ENCODE measurements at places on chromosomes 11 and 22. TPM values are rescaled to one million over a fixed set of nuclear protein-coding genes. Genes with fewer than 3 reads are reported as not detected.

The BRSK2 gene
- total RNA-seq, result 6.8 TPM

The FIBIN gene
- not detected for total RNA-seq

The OR51E2 gene
- total RNA-seq, result not detected

The HEPHL1 gene
- not detected for total RNA-seq

The LSP1 gene
- 1.8 TPM for total RNA-seq

The TMEM45B gene
- not detected for total RNA-seq

The KRTAP5-1 gene
- total RNA-seq, result not detected

The ADAMTS15 gene
- 11.0 TPM for total RNA-seq

The YDJC gene
- total RNA-seq, result 53.6 TPM

The BSX gene
- total RNA-seq, result not detected

The B4GAT1 gene
- total RNA-seq, result 18.1 TPM

The SCGB1D2 gene
- total RNA-seq, result not detected

The NRIP3 gene
- 1.1 TPM for total RNA-seq

The C11orf91 gene
- total RNA-seq, result 1.0 TPM

The OOSP3 gene
- not detected for total RNA-seq

The CSNK2A3 gene
- total RNA-seq, result 1.9 TPM

The GRIA4 gene
- not detected for total RNA-seq

The FAU gene
- total RNA-seq, result 908 TPM
